ENCODE measurements at places on chromosomes 16 and 17.

- H3K4me1 ChIP-seq, result peaks cover 88% of the 10 kb centered on the region
- DNase-seq, result peak; percentile 88
- H3K27me3 ChIP-seq, result no peaks in the 10 kb centered on the region
- no peaks in the 10 kb centered on the region for H3K36me3 ChIP-seq
- peak overlapping the region; percentile 69 for H3K4me3 ChIP-seq
Observed at GRCh38 chr16:87874639-87875427, 5.5 kb upstream of the SLC7A5 start.

- H3K27ac ChIP-seq, result no peak overlapping the region
- H3K4me1 ChIP-seq, result peaks cover 57% of the 10 kb centered on the region
- no peak for DNase-seq
- no peak overlapping the region for H3K4me3 ChIP-seq
- peaks cover 6% of the 10 kb centered on the region for H3K36me3 ChIP-seq
Observed at GRCh38 chr17:80737106-80738019, 192.7 kb downstream of the RPTOR start.

DNA sequence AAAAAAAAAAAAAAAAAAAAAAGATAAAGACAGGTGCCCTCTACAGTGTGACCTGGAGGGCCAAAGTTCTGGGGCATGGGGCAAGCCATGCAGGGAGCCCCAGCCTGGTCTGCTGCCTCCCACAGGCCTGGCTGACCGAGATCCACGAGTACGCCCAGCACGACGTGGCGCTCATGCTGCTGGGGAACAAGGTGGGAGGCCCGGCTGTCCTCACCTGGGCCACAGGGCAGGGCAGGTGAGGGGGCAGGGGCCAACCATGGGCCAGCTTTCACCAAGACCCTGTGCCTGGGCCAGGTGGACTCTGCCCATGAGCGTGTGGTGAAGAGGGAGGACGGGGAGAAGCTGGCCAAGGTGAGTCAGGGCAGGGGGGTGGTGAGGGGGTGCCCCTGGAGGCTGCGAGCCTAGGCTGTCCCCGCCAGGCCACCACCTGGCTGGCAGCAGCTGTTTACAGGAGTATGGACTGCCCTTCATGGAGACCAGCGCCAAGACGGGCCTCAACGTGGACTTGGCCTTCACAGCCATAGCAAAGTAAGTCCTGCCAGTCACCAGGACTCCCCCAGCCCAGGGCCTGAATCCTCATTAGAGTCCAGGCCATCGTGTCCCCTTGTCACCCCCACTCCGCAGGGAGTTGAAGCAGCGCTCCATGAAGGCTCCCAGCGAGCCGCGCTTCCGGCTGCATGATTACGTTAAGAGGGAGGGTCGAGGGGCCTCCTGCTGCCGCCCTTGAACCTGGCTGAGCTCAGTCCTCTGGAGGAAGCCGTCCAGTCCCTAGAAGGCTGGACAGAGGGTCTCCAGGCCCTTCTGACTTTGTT is 2.7 kb upstream of the TRAF7 start:
- no peaks in the 10 kb centered on the region for H3K27me3 ChIP-seq
- peaks cover 4% of the 10 kb centered on the region for H3K36me3 ChIP-seq
- DNase-seq, result no peak
- H3K4me3 ChIP-seq, result peak overlapping the region; percentile 90

DNA sequence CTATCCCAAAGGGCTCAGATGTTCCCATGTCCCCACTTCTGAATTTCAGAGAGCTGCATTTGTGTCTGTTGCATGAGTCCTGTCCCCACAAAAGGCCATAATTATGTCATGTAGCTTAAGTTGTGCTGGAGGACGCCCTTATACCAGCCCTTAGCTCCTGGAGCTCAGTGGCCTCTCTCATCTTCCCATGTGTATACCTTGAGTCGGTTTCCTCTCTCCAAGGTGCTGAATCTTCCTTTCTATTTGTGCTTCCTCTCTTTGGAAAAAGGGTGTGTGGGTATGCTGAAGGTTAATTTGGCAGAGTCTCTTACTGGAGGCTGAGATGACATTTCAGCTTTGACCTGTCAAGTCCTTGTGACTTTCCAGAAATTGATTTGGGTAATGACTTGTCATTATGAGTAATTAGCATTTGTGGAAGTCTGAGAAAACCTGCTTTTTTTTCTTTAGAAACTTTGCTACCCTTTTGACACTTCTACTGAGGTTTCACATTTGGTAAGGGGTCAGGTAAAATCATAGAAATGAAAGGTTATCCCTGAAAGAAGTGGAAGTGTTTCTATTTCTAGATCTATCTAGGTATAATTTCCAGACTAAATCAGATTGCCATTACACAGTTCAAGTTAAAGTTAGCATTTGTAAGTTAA is 185.4 kb downstream of the ABCC12 start:
- no peaks in the 10 kb centered on the region for H3K4me1 ChIP-seq
- no peaks in the 10 kb centered on the region for H3K27me3 ChIP-seq
- no peak overlapping the region for H3K4me3 ChIP-seq

GRCh38 chr17:13352747-13353415 is 248.8 kb downstream of the HS3ST3A1 start:
- H3K4me1 ChIP-seq, result no peaks in the 10 kb centered on the region
- no peak overlapping the region for H3K4me3 ChIP-seq
- H3K36me3 ChIP-seq, result peaks cover 5% of the 10 kb centered on the region
- no peak for DNase-seq
- H3K27me3 ChIP-seq, result peaks cover 6% of the 10 kb centered on the region
- H3K27ac ChIP-seq, result no peak overlapping the region
